ENCODE measurements at places on chromosomes 6 and 20. TPM values are rescaled to one million over a fixed set of nuclear protein-coding genes. Genes with fewer than 3 reads are reported as not detected.
A peak's percentile ranks its signal among the peaks of the same experiment; 100 is the strongest.

HEY2 gene
- not detected for total RNA-seq

MOG gene
- total RNA-seq = not detected

- no peaks in the 10 kb centered on the region for H3K27me3 ChIP-seq
- no peaks in the 10 kb centered on the region for H3K36me3 ChIP-seq
- H3K4me1 ChIP-seq = peaks cover 48% of the 10 kb centered on the region
- no peak overlapping the region for H3K27ac ChIP-seq
- DNase-seq = no peak
These were observed 117.9 kb downstream of the JARID2 start for GRCh38 chr6:15363523-15364400.

ASF1A gene
- total RNA-seq = 15.9 TPM

- peaks cover 21% of the 10 kb centered on the region for H3K36me3 ChIP-seq
These were observed 20.4 kb downstream of the ZUP1 start for GRCh38 chr6:116648156-116648555.

- no peaks in the 10 kb centered on the region for H3K4me1 ChIP-seq
- peaks cover 9% of the 10 kb centered on the region for H3K27me3 ChIP-seq
- H3K36me3 ChIP-seq = no peaks in the 10 kb centered on the region
- H3K4me3 ChIP-seq = no peak overlapping the region
- DNase-seq = no peak
These were observed 572 bp downstream of the BIRC7 start for GRCh38 chr20:63236116-63236837.

ABHD16B gene
- total RNA-seq = not detected

GRCh38 chr6:143621876-143622605 is 55.7 kb upstream of the PHACTR2 start:
- no peaks in the 10 kb centered on the region for H3K27me3 ChIP-seq
- H3K4me1 ChIP-seq = peaks cover 9% of the 10 kb centered on the region
- no peak for DNase-seq
- H3K27ac ChIP-seq = no peak overlapping the region
- no peaks in the 10 kb centered on the region for H3K36me3 ChIP-seq

DNA sequence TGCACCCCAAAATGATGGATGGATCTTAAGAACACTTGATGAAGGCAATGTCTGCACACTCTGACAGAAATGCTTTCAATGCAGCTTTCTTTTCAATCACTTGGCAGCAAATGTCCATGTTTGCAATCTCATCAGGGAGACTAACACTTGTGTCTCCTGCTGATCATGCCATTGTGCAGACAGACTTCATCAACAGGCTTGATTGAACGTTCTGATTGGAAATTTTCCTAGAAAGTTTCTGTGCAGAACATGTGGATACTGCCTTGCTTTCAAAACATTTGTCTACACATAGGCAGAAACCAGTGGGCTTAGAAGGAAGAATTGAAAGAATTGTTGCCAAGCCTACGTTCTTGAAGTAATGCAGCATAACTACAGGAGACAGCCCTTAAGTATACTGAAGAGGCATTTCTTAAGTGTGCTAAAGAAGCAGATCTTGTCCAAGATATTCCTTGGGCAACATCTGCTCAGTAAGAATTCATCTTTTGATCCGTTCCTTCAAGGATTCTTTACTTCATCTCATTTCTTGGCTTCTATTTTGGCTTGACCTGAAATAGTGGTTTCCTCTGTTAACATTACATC is 120.4 kb upstream of the PLCB4 start:
- no peak overlapping the region for H3K27ac ChIP-seq
- no peaks in the 10 kb centered on the region for H3K27me3 ChIP-seq
- H3K36me3 ChIP-seq = no peaks in the 10 kb centered on the region
- no peak for DNase-seq

GRCh38 chr6:138863321-138863720 is 67.4 kb downstream of the ECT2L start:
- no peaks in the 10 kb centered on the region for H3K36me3 ChIP-seq
- no peak overlapping the region for H3K27ac ChIP-seq
- peaks cover 10% of the 10 kb centered on the region for H3K27me3 ChIP-seq
- no peak for DNase-seq
- no peaks in the 10 kb centered on the region for H3K4me1 ChIP-seq

- H3K4me1 ChIP-seq = no peaks in the 10 kb centered on the region
- DNase-seq = no peak
- H3K4me3 ChIP-seq = no peak overlapping the region
- H3K27ac ChIP-seq = no peak overlapping the region
- H3K36me3 ChIP-seq = no peaks in the 10 kb centered on the region
- no peaks in the 10 kb centered on the region for H3K27me3 ChIP-seq
These were observed 41.7 kb downstream of the ISM1 start for GRCh38 chr20:13262671-13263360.

DNA sequence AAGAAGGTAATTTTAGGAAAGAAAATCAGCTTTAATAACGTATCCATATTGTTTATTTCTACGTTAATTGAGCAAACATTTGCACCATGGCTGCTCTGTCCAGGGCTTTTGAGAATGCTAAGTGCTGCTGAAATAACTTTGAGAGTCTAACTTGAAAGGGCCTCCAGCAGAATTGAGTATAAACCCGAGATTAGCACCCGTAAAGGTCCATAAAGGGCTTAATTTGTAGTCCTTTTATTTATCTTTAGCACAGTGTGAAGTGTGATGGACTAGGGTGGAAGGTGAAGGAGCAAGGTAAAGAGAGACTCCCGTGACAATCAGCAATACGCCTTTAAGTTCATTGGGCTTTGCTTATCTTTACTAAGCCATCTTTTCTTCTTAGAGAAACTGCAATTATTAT is 77.7 kb upstream of the SUPT3H start:
- H3K4me1 ChIP-seq = peaks cover 11% of the 10 kb centered on the region
- no peak overlapping the region for H3K4me3 ChIP-seq
- H3K27ac ChIP-seq = no peak overlapping the region
- peaks cover 6% of the 10 kb centered on the region for H3K27me3 ChIP-seq
- no peak for DNase-seq
- H3K36me3 ChIP-seq = peaks cover 12% of the 10 kb centered on the region

- H3K27ac ChIP-seq = no peak overlapping the region
- no peaks in the 10 kb centered on the region for H3K4me1 ChIP-seq
- no peaks in the 10 kb centered on the region for H3K36me3 ChIP-seq
- no peak for DNase-seq
- H3K4me3 ChIP-seq = no peak overlapping the region
These were observed 50.8 kb upstream of the MYLIP start for GRCh38 chr6:16078064-16078463.

- no peaks in the 10 kb centered on the region for H3K27me3 ChIP-seq
- DNase-seq = no peak
- peaks cover 11% of the 10 kb centered on the region for H3K4me1 ChIP-seq
- H3K4me3 ChIP-seq = no peak overlapping the region
- no peak overlapping the region for H3K27ac ChIP-seq
These were observed 38.2 kb downstream of the NOL7 start for GRCh38 chr6:13653296-13653695.

GRCh38 chr6:166472636-166473035 is 89.9 kb upstream of the MPC1 start:
- DNase-seq = no peak
- H3K36me3 ChIP-seq = no peaks in the 10 kb centered on the region
- H3K4me1 ChIP-seq = no peaks in the 10 kb centered on the region
- H3K27ac ChIP-seq = no peak overlapping the region
- H3K27me3 ChIP-seq = peaks cover 15% of the 10 kb centered on the region

RAET1L gene
- not detected for total RNA-seq

OXT gene
- total RNA-seq = not detected

DNA sequence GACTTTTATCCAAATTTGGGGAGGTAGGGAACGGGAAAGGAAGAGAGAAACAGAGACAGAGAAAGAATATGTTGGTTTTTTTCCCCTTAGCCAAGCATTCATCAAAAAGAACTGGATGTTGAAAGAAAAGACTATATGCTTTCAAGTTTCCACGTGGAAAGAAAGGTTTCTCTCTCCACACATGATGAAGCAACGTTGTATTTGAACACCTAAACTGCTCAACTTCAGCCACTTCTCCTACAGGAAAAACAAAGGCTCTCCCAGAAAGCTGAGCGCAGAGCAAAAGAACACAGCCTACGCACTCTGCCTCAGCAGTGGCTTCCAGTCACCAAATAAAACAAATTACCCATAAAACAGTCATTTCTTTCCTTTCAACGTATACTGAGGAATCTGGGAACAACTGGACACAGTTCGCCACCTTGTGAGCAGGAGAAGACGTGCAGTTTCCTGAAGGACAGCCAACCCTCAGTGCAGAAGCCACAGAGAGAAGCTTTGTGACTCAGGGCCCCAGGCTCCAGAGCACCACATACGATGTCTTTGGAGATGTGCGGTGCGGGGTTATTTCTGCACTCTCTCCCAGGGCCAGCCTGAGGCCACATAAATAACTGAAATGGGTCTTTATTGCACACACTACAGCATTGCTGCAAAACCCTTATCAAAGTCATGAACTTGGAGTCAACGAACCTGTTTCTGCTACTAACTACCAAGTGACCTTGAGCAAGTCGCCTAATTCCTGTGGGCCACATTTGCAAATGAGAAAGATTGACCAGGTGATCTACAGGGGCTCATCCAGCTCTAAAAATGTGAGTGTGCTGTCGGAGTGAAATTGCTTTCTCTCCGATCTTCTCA is 10.1 kb downstream of the IL17F start:
- H3K27ac ChIP-seq = no peak overlapping the region
- H3K4me1 ChIP-seq = peaks cover 18% of the 10 kb centered on the region
- DNase-seq = no peak
- no peaks in the 10 kb centered on the region for H3K36me3 ChIP-seq
- H3K27me3 ChIP-seq = peaks cover 73% of the 10 kb centered on the region

GRCh38 chr6:10425975-10426780 is 11.3 kb upstream of the TFAP2A start:
- peak overlapping the region; percentile 58 for H3K4me3 ChIP-seq
- no peak for DNase-seq
- H3K4me1 ChIP-seq = peaks cover 3% of the 10 kb centered on the region
- no peaks in the 10 kb centered on the region for H3K36me3 ChIP-seq
- no peak overlapping the region for H3K27ac ChIP-seq
- peaks cover 53% of the 10 kb centered on the region for H3K27me3 ChIP-seq
